ENCODE measurements at places on chromosomes 3 and 15.

GRCh38 chr3:168398371-168399025 lies 302.8 kb upstream of the GOLIM4 start:
- no peak for ATAC-seq

- ATAC-seq = no peak
Observed at GRCh38 chr15:55257012-55257670, 32.5 kb downstream of the RAB27A start.

GRCh38 chr3:148797795-148798194 lies 29.8 kb upstream of the CPB1 start:
- ATAC-seq = no peak

DNA sequence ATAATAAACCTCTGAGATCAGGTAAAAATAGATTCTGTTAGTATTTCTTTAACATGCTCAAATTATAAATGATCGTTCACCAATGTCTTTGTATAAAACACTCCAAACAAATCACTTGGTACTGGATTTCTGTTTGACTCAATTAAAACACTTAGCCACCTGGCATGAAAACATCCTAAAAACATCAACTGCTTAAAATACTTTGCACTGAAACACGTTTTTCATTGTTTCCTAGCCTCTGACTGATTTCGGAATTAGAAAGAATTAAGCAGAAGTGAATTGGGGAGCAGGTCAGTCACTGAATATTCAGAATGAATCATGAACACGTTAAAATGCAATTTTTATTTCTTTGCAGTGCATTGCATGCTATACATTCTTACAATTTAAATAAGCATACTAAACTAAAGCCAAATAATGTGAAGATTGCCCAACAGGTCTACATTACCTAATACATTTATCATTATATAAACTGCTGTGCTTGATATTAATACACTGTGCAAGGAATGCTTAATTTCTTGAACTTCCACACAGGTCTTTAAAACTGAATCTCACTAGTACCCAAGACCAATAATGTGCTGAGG lies 1.6 kb downstream of the THRB start:
- no peak for ATAC-seq

GRCh38 chr15:65796610-65797078 lies 4.6 kb upstream of the DENND4A start:
- ATAC-seq = no peak

DNA sequence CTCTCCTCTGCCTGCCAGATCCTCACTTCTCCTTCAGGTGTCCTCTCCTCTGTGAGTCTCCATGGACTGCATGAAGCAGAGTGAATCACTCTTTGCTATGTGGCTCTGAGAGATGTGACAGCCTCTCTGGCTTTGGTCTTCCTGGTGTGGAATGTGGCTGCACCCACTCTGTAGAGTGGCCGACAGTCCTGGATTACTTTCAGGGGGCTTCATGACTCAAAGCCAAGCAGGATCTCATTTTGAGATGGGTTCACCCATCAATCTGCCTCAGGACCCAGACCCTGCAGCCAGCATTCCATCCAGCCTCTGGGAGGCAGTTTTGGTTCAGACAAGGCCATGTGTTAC lies 221.9 kb upstream of the LYSMD4 start:
- ATAC-seq = no peak

GRCh38 chr3:10164546-10165393 lies at the start of gene IRAK2:
Gene IRAK2, plus strand, starts transcription at chr3:10164919. Its CDS starts 36 bp downstream, at chr3:10164955.
- peak; percentile 91 for ATAC-seq

- ATAC-seq = peak; percentile 99
Observed at GRCh38 chr15:64651601-64652191, 123.7 kb downstream of the RBPMS2 start.

GRCh38 chr3:28198161-28198560 lies 43.3 kb upstream of the CMC1 start:
- ATAC-seq = no peak

DNA sequence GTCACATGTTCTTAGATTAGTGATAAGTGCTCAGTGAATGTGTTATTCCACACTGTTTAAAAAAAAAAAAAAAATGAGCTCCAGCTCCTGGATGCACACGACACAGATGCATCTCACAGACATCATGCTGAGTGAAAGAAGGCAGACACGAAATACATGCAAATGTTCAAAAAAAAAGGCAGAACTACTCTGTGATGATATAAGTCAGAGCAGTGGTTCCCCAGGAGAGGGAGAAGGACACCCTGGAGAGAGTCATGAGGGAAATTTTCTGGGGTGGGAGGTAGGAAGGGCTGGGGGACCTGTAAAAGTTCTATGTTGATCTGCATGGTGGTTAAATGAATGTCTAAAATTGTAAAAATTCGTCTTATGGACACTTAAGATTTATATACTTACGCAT lies 4.3 kb downstream of the CSRNP1 start:
- no peak for ATAC-seq

DNA sequence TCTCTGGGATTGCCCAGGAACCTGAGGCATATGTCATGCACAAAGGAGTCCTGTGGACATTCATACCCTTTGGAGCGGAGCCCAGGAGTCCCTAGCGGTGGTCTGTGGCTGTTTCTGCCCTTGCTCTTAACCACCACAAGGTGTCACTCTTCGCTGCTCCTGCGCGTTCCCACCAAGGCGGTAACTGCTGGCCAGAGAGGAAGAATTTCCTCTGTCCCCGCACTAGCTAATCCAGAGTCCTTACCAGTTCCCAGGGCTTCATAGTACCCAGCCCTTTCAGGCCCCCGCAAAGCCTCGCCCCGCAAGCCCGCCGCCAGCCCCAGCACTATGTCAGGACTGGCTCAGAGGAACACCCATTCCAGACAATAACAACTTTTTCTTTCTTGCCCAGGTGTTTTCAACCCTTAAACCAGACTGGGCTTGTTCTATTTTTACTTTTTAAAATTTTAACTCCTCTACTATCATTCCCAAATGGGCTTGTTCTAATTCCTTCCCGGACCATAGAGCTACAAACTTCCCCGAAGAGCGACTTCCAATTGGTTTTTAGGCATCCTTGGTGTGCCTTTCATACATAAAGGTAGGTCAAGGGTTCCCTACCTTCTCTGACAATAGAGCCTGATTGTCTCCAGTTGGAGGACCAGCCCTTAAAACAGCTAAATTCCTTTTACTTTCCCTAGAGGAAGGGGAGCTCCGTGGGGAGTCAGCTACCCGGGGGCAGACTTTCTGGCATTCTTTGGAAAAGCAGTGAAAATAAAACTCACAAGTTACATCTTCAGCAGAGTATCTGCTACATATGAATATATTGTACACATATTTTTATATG lies 31.8 kb upstream of the ZNF774 start:
- peak; percentile 99 for ATAC-seq

DNA sequence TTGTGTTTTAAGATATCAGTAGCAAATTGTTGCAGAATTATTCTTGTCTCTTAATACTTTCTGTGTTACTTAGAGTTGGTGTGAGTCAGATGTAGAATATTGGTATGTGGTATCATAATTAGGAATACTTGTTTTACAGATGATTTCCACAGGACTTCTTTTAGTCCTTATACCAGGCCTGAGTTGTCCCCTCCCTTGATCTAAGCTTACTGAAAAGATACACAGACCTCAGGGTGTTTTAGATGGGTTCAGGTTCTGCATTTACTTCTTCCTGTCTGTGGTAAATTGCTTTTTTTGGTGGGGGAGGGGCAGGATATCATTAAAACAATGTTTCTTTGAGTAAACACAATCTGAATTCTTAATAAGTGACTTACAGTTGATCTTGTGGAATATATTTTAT lies 14.2 kb downstream of the DZIP3 start:
- ATAC-seq = peak; percentile 47

GRCh38 chr3:11671648-11672100 lies 28.0 kb upstream of the VGLL4 start:
- no peak for ATAC-seq

DNA sequence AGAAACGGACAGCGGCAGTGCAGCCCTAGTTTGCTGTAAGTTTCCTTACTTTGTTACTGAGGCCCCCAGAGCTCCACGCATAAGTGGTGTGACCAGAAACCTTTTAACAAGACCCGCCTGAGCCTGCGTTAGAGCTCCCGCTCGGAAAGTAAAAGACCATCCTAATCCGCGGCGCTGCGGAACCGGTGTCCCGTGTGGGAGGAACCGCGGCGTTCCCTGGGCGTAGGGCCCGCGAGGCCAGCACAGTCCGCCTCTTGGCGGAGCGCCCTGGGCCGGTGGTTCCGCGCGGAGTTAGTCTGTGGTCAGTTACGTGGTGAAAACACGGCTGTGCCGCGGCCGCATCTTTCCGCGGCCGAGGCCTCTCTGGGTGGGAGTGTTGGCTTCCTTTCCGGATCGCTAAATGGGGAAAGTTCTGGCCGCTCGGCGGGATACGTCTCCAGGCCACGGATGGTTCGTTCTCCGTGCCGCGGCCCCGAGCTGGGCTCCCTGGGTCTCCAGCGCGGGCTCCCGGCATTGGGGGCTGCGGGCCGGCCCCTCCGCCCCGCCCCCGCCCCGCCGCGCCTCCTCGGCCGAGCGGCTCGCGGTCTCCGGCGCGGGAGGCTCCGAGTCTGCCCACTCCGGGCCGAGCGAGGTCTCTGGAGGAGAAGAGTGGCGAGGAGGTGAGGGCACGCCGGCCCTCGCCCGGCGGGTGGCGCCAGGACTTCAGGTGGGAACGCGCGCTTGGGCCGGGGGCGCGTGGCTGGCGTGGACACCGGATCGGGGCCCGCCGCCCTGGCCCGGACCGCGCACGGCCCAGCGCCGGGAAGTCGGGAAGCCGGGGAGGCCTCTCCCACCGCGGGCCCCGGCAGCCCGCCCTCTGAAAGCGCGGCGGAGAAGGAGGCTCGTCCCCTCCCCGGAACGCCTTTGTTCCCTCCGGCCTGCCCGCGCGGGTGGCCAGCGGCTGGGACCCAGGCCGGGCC lies 754 bp downstream of the B3GNT5 start:
- peak; percentile 68 for ATAC-seq

GRCh38 chr3:52522651-52523251 lies 10.9 kb downstream of the NT5DC2 start:
- ATAC-seq = no peak

- ATAC-seq = no peak
Observed at GRCh38 chr3:183541235-183541655, 14.3 kb downstream of the KLHL6 start.

DNA sequence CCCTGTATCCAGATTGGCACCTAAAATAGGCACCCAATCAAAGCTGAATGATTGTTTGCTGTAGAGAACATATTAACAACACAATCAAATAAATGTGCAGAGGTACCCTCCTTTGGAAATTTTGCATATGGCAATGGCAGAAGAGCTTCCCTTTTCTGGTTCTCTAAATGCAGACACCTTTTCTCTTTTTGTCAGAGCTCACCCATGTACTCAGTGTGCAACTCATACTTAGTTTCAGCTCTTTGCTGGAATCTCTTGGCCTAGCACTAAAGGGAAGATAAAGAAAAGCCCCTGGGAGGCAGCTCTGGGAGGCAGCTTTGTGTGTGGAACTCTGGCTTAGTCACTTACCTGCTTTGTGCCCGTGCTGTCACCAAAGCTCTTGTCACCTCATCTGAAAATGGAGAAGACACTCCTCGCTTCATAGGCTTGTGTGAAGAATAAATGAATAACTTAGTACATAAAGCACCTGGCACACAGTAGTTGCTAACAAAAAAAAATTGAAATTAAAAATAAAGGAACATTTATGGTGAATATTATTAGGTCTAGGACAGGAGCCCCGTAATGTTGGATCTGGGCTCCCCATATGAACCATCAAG lies 28.8 kb downstream of the ST6GAL1 start:
- peak; percentile 24 for ATAC-seq

DNA sequence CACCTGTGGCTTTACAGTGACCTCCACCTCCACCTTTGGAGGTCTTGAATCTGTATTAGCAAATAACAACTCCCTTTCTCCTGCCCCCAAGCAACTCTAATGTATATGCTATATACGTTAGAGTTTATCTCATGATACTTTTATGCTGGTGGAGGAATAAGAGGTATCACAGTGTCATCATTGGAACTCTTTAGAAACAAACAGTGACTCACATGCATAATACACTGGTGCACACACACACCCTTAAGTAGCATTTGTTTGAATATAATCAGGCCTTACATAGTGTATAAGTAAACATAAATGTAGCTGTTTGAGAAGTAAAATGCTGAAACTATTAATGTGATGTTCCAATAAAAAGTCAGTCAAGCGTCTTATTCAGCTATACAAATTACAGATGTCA lies 280.2 kb upstream of the C2CD4B start:
- no peak for ATAC-seq

GRCh38 chr15:83644439-83644838 lies 9.5 kb upstream of the ADAMTSL3 start:
- no peak for ATAC-seq

GRCh38 chr15:32669896-32670611 lies 28.5 kb downstream of the SCG5 start:
- ATAC-seq = no peak

DNA sequence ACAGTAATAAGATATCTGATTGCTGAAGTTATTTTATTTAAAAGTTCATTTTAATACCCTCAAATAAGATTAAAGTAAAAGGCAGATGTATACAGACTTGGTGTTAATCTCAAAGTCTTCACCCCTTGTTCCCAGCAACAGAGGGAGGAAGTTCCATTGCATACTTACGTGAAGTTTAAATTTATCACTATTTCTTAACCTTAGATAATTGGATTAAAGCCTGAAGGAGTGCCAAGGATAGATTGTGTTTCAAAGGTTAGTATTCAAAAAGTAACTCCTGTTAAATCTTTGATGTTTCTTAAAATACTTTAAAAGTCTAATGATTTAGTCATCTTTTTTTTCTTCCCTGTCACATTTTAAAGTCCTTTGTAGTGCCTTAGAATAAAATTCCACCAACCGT lies 39.3 kb downstream of the ATP1B3 start:
- ATAC-seq = no peak

- ATAC-seq = no peak
Observed at GRCh38 chr3:67377299-67377698, 277.1 kb downstream of the SUCLG2 start.

- ATAC-seq = no peak
Observed at GRCh38 chr3:127448671-127449070, 141.9 kb downstream of the TPRA1 start.

DNA sequence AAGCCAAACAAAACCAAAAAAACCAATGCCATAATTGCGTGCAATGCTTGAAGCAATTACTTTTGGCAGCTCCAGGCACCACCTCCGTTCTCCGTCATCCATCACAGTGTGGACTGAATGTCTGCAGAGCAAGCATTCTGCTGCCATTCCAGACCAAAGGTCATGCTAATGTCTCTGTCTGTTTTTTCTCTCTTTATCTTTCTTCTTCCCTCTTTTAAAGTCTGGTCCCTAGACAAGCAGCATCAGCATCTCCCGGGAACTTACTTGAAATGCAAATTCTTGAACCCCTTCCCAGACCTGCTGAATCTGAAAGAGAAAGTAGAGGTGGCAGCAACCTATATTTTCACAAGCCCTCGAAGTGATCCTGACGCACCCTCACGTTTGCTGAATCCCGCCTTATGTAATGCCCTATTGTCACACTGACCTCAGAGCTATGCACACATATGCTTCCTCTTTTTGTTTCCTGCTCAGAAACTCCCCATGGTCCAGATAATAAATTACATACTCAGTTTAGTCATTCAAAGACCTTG lies 297.3 kb upstream of the PROK2 start:
- ATAC-seq = no peak

Measured in activated T-helper 17 cell treated with anti-CD3 and anti-CD28 coated beads, Interleukin-2, amount 50 U/mL, for 72 hours (primary cell).